Right hindlimb (tissue), 1 donor: ENCODE measurements at places on chromosomes 13 and 19.

- DNase-seq = no peak
Measured at GRCh38 chr13:107817647-107818287, 397.6 kb downstream of the LIG4 start.

GRCh38 chr19:21352830-21353229, 6.0 kb upstream of the ZNF738 start:
- DNase-seq = no peak

DNA sequence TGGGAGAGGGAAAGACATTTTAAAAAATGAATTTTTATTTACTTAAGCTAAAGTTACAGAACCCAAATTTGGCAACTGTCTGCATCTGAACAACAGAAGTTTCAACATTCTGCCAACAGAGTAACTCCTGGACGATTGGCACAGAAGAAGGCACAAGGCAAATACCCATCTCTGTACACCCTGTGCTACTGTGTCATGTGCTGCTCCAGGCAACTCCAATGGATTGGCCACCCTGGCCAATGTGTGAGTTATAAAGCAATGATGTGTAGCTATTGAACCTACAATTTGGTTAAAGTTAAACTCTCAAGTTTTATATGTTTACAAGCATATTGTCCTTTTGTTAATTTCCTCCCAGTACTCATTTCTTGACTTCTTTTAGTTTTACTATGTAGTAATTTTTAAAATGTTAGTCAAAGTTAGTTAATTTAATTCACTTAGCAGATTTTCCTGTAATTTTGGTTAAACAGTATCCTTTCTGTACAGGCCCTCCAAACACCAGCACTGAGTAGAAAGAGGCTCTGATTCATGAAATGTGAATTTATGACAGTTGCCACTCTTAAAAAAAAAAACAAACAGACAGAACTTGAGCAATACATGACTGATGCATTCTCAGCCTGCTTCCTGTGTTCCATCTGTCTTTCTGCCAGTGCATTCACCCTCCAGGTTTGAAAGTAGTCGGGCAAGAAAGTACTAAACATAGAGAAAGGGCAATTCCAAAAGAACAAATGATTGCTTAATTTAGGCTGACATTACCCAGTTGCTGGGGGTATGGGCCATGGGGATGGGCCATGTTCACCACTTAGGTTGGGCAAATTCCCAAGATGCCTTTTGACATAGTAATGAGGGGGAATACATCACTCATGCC, 5.9 kb downstream of the STARD13 start:
- DNase-seq = no peak

DNA sequence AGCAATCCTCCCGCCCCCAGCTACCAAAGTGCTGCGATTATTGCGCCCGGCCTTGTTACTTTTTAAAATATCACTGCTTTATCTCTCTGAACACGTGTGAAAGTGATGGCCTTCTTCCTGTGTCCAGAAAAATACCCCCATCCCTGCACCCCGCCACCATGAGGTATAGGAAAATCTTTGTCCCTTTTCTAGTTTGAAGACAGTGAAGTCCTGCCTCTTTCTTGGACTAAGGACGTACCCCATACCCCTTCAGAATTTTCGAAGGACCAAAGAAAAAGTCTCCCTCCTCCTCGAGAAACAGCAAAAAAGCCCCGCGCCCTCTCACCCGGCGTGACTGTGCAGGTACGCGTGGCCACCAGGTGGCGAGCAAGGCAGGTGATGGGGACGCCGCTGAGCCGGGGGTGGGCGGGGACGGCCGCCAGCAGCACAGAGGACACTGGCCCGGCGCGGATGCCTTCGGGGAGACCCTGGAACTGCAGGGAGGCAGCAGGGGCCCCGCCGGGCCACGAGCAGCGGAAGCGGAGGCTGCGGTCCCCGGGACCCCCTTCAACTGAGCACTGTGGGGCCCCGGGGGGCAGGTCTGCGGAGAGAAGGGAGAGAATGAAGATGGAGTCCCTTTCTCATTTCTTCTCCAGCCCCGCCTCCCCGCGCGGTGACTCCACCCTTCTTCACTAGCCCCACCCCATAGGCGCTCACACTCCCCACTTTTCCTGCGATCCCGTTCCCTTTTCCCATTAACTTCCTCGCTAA, 3.2 kb downstream of the VSIG10L start:
- peak; percentile 87 for DNase-seq
